ENCODE measurements at places on chromosomes 2 and 18.

GRCh38 chr2:128623776-128624761 lies 305.4 kb upstream of the HS6ST1 start:
- no peak for DNase-seq

DNA sequence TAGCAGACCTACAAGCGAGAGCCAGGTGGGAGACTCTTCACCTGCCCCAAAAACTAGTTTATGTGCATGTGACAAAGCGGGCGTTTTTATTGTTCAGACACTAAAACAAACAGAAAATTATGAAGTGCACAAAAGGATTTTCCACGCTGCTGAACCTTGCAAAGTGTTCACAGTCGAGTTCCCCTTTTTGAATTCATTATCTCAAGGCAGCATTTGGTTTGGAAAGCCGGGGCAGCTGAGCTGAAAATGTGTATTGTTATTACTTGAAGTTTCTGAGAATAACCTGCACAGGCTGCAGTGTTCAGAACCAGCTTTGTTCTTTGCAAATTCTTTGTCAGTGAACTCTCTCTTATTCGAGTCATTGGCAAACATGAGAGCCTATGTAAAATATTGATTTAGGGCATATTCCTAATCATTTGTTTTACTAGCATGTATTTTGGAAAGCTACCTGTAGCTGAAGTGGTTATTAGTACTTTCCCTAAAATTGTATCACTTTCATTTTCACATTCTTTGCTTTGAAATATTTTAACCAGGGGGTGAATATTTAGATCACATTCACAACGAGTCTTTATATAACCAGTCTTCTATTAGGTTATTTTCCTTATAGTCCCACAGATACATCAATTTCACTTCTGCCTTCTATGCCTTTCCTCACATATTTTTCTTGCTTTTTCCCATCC lies 59.5 kb downstream of the LRRTM1 start:
- no peak for DNase-seq

GRCh38 chr2:208892203-208892602 lies 485.6 kb downstream of the PTH2R start:
- no peak for DNase-seq

DNA sequence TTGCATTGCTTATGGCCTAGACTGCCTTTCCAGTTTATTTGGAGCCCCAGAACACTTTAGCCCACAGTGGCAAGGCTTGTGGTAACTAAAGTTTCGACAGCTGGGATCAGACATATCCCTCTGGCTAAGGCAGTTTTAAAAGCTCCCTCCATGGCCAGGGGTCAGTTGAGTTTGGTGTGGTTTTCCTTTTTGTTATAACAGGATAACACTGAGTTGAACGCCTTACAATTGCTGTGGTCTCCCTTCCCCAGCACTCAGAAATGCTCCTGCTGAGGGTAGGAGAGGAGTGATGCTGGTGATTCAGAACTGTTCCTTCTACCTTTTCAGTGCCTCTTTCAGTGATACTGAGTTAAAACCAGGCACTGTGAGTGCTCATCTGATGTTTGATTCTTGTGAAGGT lies 182.6 kb downstream of the GULP1 start:
- no peak for DNase-seq

- DNase-seq: no peak
Measured at GRCh38 chr18:48572402-48573126, 33.7 kb downstream of the CTIF start.

DNA sequence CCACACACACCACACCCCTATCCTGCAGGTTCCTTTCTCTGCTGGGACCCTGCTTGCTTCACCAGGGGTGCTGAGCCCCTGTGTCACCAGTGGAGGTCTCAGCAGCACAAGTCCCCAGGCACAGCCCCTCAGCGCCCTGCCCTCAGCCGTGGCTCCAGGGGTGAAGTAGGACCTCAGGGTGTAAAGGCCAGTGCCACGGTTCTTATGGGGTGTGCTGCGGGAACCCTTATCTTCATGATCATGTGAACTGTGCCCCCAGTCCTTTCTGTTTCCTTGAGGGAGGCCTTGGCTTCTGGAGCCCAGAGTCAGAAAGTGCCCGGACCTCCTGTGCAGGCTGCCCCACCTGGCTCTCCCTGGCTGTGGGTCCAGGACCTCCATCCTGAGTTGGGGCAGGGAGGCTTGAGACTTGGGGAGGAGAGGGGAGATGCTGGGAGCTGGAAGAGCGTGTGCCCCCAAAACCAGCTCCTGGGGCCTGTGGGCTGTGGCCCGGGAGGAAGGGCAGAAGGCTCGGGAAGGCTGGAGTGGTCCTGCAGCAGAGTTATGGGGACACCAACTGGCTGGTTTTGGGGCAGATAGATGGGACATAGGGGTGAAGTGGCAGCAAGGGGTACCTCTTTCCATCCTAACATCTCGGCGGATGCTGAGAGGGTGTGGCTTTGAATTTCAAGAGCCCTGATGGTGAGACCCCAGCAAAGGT lies 20.2 kb upstream of the KLF11 start:
- DNase-seq: no peak

GRCh38 chr2:119435953-119436297 lies 4.3 kb downstream of the TMEM37 start:
- no peak for DNase-seq

GRCh38 chr2:101344137-101344536 lies 35.6 kb upstream of the RNF149 start:
- DNase-seq: no peak

GRCh38 chr2:234949762-234950434 lies 1.9 kb upstream of the SH3BP4 start:
- no peak for DNase-seq

GRCh38 chr2:8149985-8150539 lies 531.8 kb upstream of the ID2 start:
- DNase-seq: no peak

DNA sequence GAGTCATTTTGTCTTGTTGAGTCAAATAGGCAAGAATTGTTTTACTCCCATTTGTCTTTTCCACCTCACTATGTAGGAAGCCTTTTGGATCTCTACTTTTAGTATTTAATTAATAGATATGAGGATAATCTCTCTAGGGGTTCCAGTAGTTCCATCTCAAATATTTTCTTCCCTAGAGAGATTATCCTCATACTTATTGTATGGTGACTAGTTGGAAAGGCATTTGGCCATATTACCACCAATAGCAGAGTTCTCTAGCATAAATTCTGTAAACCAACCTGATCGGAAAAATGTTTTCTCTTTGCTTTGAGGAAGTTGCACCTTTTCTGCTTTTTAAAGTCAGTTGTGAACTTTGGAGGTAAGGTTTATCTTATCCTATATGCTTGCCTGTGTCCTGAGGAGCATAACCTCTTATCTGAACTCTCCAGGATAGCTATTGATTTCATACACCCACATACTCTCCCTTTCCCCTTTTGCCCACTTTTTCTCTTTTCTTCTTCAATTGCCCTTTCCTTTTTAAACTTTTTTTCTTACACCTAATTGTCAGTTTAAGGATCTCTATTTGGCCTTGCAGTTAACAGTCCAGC lies 100.8 kb downstream of the GALNT1 start:
- no peak for DNase-seq

GRCh38 chr2:10019174-10019573 lies 24.2 kb upstream of the KLF11 start:
- no peak for DNase-seq

DNA sequence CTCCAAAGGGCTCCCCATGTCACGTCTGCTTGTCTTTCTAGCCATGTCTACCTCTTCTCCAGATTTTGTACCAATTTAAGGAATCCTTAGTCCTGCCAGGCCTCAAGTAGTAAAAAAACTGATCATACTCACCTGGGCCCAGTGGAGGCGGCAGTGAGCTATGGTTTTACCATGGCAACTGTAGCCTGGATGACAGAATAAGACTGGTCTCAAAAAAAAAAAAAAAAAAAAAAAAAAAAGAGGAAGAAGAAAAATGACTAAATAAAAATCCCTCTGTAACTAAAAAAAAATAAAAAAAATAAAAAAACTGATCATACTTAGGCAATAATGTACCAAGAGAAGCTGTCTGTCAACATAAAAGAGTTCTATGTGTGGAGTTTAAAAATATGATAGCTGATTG lies 221.6 kb downstream of the NR4A2 start:
- no peak for DNase-seq

DNA sequence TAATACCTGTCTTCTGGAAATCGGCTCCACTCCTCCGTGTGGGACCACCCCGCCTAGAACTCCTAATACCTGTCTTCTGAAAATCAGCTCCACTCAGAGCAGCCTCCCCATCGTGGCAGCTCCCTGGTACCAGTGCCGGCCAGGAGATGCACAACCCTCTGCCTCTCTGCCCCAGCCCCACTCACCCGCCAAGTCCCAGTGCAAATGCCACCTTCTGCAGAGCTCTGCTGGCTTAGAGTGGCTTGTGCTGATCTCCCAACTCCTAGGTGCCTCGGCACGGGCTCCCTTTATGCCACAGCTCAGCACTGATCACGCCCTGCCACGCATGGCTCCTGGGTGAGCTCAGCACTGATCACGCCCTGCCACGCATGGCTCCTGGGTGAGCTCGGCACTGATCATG lies 258.5 kb downstream of the HDAC4 start:
- no peak for DNase-seq

GRCh38 chr2:11716689-11717321 lies 29.6 kb upstream of the LPIN1 start:
- no peak for DNase-seq

DNA sequence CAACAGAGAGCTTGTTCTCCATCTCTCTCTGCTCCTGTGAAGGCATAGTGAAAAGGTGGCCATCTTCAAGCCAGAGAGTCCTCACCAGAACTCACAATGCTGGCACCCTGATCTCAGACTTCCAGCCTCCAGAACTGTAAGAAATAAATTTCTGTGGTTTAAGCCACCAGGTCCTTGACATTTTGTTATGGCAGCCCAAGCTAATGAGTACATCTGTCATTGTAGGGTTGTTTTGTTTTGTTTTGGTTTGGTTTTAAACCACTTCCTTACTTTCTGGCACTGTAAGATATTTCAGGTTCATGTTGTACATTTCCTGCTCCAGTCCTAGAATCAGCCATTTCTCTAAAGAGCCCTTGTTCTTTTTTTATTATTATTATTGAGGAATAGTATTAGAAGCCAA lies 171.2 kb downstream of the CPS1 start:
- no peak for DNase-seq

GRCh38 chr2:236317938-236318396 lies 53.8 kb upstream of the ASB18 start:
- no peak for DNase-seq

- no peak for DNase-seq
Measured at GRCh38 chr2:79369127-79369526, 143.7 kb upstream of the CTNNA2 start.

DNA sequence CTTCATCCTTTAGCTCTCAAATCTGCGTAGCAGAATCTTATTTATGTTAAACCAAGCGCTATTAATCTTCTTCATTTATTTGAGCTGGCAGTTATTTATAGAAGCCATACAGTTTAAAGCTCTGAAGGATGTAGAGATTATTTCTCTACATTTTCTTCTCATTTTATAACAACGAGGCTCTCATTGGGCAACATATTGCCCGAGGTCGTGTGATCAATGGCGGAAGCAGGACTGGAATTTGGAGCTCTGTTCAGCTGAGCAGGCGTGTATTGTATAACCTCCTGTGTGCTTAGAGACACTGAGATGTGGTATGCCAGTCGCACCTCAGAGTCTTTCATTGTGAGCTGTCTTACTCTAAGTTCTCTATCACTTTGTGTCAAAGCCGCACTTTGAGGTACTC lies 17.5 kb upstream of the DRC1 start:
- DNase-seq: no peak

GRCh38 chr2:241091201-241091600 lies 10.9 kb downstream of the MTERF4 start:
- no peak for DNase-seq

- DNase-seq: no peak
Measured at GRCh38 chr2:38259311-38259710, 117.8 kb downstream of the ATL2 start.

- DNase-seq: no peak
Measured at GRCh38 chr2:240932001-240932723, 26.0 kb downstream of the CROCC2 start.

DNA sequence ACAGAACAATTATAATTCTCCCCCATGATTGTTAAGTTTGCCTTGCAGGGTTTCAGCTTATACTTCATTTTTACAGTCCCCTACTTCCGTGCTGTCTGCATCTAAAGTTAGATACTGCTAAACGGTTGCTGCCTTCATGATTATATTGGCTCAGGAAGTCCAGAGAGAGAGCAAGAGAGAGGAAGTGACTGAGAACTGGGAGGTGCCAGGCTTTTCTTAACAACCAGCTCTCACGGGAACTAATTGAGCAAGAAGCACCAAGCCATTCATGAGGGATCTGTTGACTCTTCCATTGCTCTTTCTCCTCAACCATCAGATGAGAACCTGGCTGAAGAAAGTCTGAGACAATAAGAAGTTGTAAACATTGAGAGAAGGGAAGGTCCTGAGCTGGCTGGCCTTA lies 125.5 kb upstream of the SIX2 start:
- no peak for DNase-seq

GRCh38 chr18:13539050-13539449 lies 187.3 kb downstream of the FAM210A start:
- DNase-seq: peak; percentile 6

- no peak for DNase-seq
Measured at GRCh38 chr2:191018643-191019119, 4.7 kb upstream of the STAT1 start.

DNA sequence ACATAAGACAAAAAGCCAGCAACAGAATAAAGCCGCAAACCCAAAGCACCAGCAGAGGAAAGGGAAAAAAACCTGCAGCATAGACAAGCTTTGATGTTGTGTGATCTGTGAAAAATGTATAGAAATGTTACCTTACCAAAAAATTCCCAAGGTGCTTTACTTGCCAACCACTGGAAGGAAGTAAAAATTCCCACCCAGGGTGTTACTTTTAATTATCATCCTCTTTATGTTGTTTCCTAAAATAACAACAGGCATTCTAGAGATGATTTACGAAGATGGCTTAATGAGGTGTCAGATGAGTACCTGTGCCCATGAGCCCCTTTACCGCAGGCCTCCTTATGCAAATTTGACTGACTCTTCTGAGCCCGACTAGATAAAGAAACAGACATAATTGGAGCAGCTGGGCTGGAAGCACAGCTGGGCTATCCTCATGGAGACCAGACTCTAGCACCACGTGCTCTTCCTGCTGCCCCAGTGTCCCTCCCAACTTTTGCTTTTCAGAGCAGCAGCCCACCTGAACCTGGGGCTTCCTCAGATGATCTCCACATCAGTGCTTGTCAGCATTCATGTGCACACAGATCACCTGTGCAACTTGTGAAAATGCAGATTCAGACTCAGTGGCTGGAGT lies 41.5 kb downstream of the SRSF7 start:
- DNase-seq: no peak

DNA sequence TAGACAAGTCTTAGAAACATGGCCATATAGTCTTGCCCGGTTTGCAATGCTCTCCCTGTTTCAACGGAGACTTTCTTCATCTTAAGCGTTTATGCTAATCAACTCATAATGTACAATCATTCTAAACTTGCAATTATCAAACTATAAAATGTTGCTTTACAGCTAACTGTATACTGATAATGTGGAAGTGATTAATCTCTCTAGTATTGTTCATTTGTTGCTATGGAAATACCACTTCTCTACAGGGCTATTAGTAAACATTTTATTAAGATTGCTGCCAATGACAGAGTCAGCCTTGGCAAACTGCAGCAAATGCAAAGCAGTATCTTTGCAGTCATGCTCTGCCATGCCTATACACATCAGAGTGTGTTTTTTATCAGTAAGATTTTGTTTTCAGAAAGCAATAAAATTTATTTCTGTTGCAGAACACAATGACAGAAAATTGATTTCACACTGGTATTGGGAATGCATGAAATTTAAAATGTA lies 1201.8 kb upstream of the CDH2 start:
- DNase-seq: no peak
